NCI-H1417 treated with DMSO at 0.1 percent for 48 hours (cell line): ENCODE measurements at places on chromosomes 7 and 10.

GRCh38 chr7:16494955-16495719, 29.6 kb upstream of the SOSTDC1 start:
- DNase-seq, result no peak

- DNase-seq, result no peak
Observed at GRCh38 chr10:67098461-67098860, 172.6 kb downstream of the LRRTM3 start.

DNA sequence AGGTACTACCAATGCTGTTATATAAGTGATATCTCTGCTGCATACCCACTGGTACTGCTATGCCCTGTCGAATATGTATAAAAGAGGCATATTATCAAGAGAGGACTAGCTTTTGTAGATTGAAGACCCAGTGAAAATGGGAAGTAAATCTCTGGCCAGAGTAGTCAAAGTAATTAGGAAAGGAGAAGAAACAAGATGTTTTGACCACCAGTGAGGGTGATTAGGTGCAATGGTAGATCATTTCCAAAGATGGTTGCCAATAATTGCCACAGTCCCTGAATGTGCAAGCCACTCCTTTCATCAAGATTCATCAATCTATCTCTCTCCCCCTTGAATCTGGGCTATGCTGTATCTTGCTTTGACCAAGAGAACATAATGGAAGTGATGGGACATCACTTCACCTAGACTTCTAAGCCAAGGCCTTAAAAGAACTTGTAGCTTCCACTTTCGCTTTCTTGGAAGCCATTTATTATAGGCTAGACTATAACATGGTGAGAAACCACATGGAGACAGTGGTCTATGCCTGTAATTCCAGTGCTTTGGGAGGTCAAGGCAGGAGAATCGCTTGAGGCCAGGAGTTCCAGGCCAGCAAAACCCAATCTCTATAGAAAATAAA, 52.6 kb upstream of the ST8SIA6 start:
- DNase-seq, result no peak

DNA sequence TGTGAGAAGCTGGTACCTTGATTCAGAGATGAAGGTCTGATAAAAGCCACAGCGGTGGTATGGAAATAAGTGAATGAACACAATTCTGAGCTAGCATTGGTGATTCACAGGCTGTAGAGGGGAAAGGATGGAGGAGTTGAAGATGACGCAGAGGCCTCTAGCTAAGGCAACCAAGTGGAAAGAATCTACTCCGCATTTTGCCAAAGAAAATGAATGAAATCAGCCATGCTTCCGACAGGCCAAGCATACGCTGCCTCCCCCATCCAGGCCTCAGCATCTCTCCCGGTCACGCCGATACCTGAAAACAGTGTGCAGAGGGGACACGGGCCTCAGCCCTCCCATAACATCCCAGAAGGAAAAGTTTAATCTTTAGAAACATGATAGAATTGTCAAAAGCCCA, 124.3 kb upstream of the UNC5B start:
- DNase-seq, result no peak

- no peak for DNase-seq
Observed at GRCh38 chr7:82904871-82905270, 257.8 kb downstream of the PCLO start.

DNA sequence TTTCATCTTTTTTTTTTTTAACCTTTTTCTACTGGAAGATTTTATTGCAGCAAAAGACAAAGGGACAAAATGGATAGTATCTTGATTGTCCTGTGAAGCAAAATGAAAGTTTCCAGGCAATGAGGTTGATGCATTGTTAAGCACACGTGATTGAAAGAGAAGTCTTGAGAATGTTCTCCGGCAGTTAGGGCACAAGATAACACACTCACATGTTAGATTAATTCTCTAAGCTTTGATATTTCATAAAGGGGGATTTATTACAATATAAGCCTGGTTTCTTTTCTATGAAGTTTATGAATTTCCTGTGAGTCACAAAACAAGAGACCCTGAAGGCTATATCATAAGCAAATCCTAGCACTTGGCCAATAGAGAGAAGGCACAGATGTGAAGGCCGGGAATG, 93.4 kb upstream of the ARMC3 start:
- DNase-seq, result no peak

- no peak for DNase-seq
Observed at GRCh38 chr7:44845451-44845850, 2.4 kb downstream of the H2AZ2 start.

DNA sequence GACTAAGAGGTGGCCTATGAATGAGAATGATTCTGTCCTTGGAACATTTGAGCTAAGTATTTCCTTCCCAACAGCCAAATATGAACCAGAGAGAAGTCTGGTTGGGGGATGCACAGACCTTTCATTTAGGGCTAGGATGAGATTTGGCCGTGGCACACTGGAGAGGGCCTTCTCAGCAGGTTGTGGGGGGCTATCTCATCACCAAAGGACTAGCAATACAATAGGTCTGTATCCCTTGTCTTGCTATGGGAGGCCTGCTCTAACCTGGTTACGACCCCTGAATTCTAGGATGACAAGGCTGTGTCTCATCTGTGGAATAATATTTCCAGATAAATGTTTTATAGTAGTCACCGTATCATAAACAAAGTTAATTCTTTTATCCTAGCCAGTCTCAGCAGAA, 133.0 kb downstream of the CHRM2 start:
- DNase-seq, result no peak

- no peak for DNase-seq
Observed at GRCh38 chr7:135257790-135258189, 24.2 kb downstream of the STRA8 start.

DNA sequence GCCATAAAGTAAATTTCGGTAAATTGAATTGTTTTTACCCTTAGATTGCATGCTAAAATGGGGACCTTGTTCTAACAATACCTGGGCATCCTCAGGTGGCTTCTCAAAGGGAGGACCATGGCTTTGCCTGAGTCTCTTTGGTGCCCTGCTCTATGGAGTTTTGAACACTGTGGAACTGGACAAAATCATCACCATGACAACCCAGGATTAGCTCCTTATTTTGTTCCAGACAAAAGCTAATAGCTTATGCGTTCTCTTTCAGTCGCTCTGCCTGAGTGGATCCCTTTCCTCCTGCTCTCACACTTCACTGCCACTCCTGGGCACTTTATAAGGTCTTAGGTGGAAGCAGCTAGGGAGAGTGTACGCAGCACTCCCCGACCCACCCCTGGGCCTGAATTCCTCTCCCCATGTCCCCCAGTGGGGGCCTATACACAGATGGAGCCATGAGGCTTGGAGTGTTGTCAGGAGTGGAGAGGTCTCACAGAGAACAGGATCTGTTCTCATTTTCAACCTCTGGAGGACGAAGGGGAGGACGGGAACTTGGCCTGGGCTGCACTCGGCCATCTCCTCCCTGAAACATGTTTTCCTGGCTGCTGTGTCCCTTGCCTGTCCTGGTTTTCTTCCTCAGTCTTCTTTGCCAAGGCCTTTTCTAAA, 19.0 kb downstream of the ADCYAP1R1 start:
- no peak for DNase-seq

GRCh38 chr7:87217983-87218653, 1.4 kb downstream of the TMEM243 start:
- DNase-seq, result no peak

DNA sequence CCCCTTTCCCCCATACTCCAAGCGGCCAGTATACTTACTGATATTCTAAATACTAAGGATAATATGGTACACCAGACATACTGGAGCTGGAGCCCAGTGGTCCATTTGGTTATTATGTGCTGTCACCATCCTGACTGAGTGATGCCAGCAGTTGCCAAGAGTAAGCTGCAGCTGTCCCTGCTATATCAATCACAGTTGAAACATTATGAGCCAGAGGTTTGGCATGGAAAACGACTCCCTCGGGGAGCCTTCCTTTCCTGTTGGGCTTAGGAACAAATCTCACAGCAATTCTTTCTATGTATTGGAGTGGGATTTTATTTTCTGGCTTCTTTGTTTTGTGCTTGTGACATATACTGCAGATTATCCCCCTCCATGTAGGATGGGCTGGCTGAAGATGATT, 32.6 kb downstream of the STRIP2 start:
- DNase-seq, result no peak

GRCh38 chr10:110457851-110458250, 39.9 kb upstream of the DUSP5 start:
- no peak for DNase-seq

DNA sequence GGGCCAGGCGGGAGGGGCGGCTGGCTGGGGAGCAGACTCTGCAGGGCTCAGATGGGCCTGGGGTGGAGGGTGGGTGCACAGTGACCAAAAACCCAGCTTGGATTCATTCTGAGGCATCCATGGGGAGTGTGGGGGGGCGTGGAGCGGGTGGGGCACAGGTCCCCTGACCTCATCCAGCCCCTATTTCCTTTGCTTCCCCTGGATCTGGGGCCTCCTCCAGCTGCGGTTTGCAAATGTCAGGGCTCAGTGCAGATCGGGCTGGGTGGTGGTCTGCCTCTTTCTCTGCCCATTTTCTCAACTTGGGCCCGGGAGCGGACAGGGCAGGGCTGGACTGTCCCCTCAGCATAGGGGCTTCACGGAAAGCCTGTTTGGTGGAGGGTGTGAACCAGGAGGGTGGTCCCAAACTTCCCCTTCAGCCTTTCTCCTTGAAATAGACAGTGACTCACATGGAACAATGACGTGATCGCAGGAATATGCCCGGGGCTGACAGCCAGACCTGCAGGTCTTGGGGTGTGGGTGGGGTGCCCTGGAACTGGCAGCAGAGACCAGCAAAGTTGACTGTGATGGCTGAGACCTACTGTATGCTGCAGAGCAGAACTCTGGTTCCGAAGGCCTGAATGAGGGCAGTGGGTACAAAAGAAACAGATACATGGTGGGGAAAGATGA, 72.9 kb upstream of the PODXL start:
- no peak for DNase-seq

DNA sequence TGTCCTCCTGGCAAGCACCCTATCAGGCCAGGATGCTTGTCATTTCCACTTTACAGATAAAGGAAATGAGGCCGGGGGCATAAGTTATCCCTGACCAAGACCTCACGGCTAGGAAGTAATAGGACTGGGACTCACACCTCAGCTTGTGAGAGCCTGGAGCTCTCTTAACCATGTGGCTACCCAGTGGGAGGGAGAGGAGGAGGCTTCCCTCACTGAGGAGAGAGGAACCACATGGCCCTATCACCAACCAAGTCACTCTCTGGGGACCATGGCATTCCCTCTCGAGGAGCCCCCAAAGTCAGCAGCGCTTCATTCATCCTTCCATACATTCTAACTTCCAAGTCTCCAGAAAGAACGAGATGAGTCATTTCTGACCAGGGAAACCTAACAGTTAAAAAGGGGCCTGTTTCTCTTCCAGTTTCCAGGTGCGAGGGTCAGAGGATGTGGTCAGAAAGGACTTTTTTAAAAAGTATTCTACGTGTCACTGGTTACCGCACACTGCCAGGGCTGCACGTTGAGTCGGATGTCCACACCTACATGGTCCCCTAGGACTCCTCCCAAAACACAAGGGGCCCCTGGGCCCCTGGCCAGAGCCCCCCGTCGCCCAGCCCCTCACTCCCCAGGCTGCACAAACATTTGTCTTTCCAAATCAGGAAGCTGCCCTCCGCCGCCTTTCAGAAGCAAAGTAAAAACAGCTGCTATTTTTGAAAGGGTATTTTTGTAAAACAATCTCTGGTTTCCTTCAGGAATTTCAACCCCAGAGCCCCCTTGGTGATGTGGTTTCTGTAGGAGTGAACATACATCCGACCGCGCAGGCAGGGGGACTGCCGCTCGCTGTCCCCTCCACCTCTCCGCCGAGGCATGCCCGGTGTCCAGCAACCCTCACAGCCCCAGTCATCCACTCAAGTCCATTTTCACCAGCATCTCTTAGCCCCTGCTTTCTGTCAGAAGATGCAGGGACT, 128.2 kb upstream of the CHST15 start:
- DNase-seq, result no peak

DNA sequence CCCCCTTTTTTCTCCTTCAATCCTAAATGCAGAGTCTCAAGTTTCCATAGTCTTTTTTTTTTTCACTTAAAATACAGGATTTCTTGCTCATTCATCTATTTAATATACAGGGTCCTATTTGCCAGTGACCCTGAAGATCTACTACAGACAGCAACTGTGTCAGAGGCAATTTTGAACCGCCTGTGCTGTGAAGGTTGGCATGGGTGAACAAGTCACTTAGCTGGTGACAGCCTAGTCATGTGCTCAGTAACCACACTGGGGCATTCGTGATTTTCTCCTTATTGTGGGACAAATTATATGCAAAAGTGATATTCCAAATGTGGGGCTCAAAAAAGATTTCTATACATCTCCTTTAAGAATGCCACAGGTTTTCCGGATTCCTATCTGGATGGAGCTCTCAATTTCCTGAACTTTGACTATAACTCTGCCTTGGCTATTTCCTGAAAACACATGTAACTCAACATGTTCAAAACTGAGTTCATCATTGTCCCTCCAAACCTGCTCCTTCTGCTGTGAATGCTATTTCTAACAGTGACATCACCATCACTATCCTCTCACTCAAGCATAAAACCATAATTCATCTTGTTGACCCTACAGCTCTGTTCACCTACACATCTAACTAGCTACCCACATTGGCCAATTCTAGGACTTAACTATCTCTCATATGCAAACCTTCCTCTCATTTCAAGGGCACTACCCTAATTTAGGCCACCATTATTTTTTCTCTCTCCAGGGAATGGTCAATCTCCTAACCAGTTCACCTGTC, 36.7 kb downstream of the CDK6 start:
- no peak for DNase-seq

DNA sequence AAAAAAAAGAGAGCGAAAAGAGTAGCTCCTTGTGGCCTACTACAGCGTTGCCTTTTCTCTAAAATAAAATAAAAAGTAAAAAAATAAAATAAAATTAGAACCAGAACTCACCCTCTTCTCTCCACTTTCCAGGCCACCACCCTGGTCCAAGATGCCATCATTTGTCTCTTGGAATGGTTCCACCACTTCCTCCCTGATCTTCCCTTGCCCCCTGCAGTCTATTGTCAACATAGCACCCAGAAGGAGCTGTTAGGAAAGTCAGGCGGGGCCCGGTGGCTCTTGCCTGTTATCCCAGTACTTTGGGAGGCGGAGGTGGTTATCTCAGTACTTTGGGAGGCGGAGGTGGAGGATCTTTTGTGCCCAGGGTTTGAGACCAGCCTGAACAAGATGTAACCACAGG, 7.6 kb upstream of the GRID2IP start:
- DNase-seq, result no peak

DNA sequence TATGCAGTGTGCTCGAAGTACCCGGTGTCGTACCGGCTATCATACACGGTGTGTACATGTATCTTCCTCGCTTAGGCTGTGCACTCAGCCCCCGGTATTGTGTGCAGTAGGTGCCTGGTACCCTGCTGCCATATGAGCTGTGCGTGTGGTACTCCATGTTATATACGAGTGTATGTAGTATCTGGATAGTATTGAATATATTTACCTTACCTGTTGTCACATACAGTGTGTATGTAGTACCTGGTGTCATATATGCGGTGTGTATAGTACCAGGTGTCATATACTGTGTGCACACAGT, 1.2 kb downstream of the ZMYND11 start:
- no peak for DNase-seq
